ENCODE measurements at places on chromosomes 3 and 15. TPM values are rescaled to one million over a fixed set of nuclear protein-coding genes. Genes with fewer than 3 reads are reported as not detected.

DNA sequence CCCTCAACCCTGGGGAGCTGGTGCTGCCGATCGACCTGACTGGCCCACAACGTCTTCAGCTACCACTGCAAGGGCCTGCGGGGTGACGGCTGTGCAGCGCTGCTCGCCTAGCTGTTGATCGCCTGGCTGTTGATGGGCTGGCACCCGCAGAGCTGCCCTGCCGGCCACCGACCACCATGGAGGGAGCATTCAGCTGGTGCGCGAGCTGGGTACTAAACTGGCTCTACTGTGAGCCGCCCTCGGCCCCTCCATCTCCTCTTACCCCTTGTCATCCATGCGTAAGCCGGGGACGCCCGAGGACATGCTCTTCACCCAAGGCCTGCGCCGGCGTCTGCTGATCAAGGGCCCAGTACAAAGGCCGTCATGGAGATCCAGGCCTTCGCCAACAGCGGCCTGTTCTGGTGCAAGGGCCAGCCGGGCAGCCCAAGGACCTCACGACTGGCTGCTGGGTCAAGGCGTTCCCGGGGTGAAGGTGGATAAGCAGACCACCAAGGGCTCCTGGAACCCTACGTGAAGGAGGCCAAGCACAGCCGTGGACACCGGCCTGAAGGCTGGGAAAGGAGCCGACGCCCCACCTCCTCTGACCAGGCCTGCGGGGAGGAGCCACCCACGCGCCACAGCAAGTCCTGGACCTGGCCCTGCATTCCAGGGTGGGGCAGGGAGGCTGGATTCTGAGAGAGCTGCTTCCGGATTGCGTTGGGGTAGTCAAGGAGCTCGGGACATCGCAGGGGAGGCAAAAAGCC is 46.9 kb downstream of the SFMBT1 start:
- no peak for DNase-seq
- no peak overlapping the region for H3K4me3 ChIP-seq
- no peaks in the 10 kb centered on the region for H3K27me3 ChIP-seq
- H3K4me1 ChIP-seq, result no peaks in the 10 kb centered on the region

- H3K27me3 ChIP-seq, result peaks cover 39% of the 10 kb centered on the region
- no peak for DNase-seq
- H3K36me3 ChIP-seq, result peaks cover 5% of the 10 kb centered on the region
- H3K27ac ChIP-seq, result no peak overlapping the region
These were observed 30.5 kb upstream of the IQCF2 start for GRCh38 chr3:51830836-51831385.

DNA sequence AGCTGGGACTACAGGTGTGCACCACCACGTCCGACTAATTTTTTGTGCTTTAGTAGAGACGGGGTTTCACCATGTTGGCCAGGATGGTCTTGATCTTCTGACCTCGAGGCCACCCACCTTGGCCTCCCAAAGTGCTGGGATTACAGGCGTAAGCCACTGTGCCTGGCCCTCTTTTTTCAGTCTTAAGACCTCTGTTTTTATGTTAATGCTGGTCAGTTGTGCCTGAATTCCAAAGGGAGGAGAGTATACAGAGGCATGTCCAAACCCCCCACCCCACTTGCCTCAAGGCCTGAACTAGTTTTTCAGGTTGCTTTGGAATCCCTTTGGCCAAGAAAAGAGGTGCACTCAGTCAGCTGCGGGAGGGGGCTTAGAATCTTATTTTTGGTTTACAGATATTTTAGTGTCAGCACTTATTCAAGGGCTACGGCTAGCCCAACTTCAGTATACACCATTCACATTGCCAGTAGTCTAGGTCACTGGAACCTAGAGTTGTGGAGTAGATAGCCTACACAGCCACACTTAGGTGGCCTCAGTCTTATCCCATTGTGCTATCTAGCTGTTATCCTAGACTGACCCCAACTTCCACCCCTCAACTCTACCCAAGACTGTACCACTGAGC is 128.0 kb upstream of the TPM1 start:
- no peak overlapping the region for H3K4me3 ChIP-seq
- no peaks in the 10 kb centered on the region for H3K36me3 ChIP-seq
- no peaks in the 10 kb centered on the region for H3K27me3 ChIP-seq
- H3K4me1 ChIP-seq, result peaks cover 8% of the 10 kb centered on the region

- no peaks in the 10 kb centered on the region for H3K4me1 ChIP-seq
- H3K4me3 ChIP-seq, result no peak overlapping the region
These were observed 217.3 kb downstream of the SNRPN start for GRCh38 chr15:25171856-25172687.

GRCh38 chr15:39283531-39283930 is 297.3 kb upstream of the THBS1 start:
- H3K27me3 ChIP-seq, result no peaks in the 10 kb centered on the region
- no peaks in the 10 kb centered on the region for H3K4me1 ChIP-seq
- H3K4me3 ChIP-seq, result no peak overlapping the region
- DNase-seq, result no peak
- no peak overlapping the region for H3K27ac ChIP-seq

Gene KCNMB2
- 0.32 TPM for total RNA-seq

Gene LRRC49
- total RNA-seq, result 20.2 TPM

DNA sequence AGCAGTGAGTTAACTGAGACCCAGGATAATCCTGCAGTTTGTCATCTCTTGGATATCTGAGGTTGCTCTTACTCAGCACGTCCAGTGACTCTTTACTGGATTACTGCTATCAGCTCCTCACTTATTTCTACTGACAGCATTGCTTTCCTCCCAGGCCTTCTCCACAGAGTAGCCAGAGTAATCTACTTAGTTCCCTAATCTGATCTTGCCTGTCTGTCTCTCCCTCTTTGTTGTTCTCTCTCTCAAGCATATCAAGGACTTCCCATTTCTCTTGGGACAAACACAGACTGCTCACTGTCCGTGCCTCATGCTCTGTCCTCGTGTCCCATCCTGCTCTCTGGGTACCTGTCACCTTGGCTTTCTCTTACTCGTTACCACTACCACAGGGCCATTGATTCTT is 376.2 kb downstream of the FEZF2 start:
- no peak overlapping the region for H3K4me3 ChIP-seq
- no peaks in the 10 kb centered on the region for H3K27me3 ChIP-seq
- no peak for DNase-seq
- no peaks in the 10 kb centered on the region for H3K36me3 ChIP-seq
- H3K4me1 ChIP-seq, result no peaks in the 10 kb centered on the region

Gene ZNF80
- total RNA-seq, result not detected

DNA sequence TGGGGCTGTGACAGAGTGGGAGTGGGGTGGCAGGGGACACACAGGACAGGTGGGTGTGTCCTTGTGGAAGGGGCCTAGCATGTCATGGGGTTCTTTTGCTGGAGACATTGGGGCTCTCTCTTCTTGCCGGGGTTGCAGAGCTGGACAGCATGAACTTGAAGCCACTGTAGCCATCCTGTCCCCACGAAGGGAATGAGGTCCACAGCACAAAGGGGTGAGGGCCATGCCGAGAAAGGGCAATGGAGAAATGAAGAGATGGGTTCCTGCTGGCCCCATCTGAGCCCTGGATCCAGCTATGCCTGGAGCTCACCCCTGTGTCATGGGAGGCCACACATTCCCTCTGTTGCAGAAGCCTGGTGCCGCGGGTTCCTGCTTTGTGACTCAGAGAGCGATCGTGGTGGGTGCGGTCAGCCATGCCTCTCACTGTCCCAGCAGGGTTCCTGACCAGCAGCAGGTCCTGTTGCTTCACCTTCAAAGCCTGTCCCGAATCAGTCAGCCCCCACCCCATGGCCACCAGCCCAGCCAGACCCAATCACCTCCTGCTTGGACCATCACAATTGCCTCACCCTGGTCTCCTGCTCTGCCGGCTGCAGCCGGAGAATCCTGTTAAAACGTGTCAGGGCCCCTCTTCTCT is 50.0 kb downstream of the DNAJB8 start:
- peak overlapping the region; percentile 87 for H3K27ac ChIP-seq
- no peak for DNase-seq
- H3K4me1 ChIP-seq, result peaks cover 12% of the 10 kb centered on the region
- no peak overlapping the region for H3K4me3 ChIP-seq

DNA sequence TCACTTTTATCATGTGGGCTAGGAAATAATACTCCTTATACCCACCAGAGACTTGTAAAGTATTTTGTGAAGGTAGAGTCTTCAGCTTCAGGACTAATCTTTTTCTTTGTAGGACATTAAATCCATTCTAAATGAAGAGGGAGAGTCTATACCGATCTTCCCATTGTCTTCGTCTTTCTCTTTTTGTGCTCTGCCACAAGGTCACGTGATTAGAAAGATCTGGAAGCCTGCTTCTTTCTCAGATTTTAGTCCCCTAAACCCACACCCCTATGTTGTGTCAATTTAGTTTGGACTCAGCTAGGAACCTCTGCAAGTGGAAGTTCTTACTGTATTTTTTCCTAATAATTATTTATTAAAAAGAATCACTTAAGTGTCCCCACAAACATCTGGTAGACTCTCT is 507.3 kb downstream of the PYDC2 start:
- no peak for DNase-seq
- H3K27ac ChIP-seq, result no peak overlapping the region
- no peaks in the 10 kb centered on the region for H3K36me3 ChIP-seq
- H3K4me3 ChIP-seq, result no peak overlapping the region
- H3K27me3 ChIP-seq, result no peaks in the 10 kb centered on the region

Gene KCNH8
- total RNA-seq, result 3.5 TPM

DNA sequence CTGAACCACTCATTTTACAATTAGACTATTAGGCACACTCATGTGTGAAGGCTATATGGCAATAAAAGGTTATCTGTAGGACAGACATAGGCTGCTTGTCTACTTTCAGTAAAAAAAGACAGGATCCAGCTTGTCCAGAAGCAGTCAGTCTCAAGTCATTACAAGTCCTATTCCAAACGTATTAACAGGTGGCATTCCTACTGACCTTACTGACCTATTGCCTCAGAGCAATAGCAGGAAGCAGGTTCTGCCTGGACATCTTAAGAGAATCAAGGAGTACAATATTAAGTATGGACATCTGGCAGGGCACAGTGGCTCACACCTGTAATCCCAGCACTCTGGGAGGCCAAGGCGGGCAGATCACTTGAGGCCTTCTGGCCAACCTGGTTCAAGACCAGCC is 7.0 kb downstream of the CMTM6 start:
- H3K27me3 ChIP-seq, result no peaks in the 10 kb centered on the region
- H3K27ac ChIP-seq, result no peak overlapping the region
- peaks cover 4% of the 10 kb centered on the region for H3K36me3 ChIP-seq
- H3K4me3 ChIP-seq, result no peak overlapping the region

Gene SLC6A1
- 0.45 TPM for total RNA-seq

Data from neural crest cell (in vitro differentiated cells).